ENCODE measurements at places on chromosomes 11 and 22.

DNA sequence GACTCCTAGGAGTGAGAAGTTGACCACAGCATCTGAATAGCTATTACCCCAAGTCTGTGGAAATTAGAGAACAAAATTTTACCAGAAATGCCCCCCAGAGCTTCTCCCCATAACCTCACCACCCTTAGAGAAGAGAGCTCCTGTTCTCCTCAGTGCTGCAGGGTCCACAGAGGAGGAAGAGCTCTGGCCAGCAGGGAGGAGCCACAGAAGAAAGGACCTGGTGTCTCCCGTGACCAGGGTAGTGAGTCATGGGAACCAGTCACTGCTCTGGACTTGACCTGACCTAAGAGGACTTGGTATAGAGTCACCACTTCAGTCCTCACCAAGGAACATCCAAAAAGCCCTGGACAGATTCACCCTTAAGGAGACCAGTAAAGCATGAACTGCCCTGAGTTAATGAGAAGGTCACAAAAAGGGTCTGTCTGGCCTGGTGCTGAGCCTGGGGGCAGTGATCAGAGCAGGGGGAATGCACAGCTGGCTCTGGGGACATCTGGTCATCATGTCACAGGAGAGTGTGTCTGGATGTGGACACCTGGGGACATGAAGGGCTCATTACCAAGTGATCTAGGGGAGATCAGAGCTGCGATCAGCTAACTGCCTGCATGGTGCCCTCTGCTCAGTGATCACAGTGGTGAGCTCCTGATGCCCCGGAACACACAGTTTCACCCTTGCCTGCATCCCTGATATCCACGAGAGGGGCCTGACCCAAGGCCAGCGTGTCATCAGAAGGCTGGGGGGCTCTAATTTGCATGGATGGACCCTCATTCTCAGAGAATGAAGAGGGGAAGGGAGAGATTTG, 103.3 kb upstream of the TOP3B start:
- DNase-seq, result no peak

DNA sequence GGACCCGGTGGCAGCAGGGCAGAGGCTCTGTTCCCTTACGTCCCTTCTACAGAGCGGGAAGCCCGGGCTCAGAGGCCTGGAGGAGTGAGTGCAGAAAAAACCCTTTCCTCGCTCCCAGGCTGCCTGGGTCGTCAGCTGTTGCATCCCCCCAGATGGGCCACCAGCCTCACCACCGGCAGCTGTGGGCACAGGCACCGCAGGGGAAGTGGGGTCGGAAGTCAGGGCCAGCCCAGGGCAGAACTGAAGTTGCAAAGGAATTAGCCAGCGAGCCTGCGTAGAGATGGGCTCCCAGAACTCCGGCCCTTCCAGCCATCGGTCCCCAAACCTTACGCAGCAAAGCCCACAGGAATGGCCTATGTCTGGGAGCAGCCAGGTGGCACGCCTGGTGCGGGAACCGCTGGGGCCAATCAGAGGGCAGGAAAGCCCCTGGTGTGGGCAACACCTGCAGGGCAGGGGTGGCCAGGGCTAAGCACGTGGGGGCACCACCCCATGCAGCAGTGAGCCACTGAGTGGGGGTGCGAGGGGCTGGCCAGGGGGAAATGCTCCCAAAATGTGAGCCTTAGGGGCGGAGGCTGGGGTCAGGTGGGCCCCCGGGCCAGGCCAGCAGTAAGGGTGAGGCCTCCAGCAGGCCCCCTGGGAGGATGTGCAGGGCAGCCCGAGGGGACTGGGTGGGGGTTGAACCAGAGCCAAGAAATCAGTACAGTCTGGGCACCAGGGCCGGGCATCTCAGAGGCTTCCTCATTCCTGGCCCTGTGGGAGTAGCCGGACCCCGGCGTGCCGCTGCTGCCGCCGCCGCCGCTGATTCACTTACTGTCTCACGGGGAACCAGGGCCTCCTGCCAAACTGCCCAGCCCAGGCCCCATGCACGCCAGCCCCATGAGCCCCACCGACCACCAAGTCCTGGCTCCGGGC, 58.2 kb downstream of the WNT7B start:
- DNase-seq, result no peak

DNA sequence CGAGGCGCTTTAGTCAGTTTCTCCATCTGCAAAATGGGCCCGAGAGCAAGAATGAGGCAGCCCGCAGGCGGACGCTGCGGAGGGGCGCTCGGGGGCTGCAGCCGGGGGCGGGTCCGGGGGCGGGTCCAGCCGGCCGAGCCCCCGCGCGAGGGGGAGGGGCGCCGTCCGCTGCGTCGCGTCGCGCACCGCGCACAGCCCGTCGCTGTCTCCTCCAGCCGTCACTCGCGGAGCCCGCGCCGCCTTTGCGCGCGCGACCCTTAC, 282 bp downstream of the PC start:
- no peak for DNase-seq

DNA sequence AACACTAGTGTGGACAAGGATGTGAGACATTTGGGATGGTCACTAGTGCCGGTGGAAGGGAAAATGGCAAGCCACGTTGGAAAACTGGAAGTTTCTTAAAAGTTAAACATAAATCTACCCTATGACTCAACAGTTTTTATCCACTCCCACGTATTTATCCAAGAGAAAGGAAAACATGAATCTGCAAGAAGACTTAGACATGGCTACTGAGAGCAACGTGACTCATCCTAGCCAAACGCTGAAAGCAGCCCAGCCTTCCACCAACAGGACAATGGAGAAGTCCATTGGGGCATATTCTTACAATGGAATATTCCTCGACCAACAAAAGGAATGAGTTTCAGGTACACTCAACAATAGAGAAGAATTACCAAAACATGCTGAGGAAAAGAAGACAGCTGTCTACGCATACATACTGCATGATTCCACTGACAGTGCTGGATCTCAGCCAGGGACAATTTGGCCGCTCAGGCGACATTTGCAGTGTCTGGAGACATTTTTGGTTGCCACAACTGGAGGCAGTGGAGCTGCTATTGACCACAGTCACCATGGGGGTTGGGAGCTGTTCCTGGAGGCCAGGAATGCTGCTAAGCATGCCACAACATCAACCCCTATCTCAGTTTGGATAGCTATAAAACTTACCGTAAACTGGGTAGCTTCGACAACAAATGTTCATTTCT, 21.2 kb downstream of the SYT13 start:
- no peak for DNase-seq

GRCh38 chr11:16945671-16946469, 68.3 kb downstream of the PLEKHA7 start:
- DNase-seq, result peak; percentile 60

DNA sequence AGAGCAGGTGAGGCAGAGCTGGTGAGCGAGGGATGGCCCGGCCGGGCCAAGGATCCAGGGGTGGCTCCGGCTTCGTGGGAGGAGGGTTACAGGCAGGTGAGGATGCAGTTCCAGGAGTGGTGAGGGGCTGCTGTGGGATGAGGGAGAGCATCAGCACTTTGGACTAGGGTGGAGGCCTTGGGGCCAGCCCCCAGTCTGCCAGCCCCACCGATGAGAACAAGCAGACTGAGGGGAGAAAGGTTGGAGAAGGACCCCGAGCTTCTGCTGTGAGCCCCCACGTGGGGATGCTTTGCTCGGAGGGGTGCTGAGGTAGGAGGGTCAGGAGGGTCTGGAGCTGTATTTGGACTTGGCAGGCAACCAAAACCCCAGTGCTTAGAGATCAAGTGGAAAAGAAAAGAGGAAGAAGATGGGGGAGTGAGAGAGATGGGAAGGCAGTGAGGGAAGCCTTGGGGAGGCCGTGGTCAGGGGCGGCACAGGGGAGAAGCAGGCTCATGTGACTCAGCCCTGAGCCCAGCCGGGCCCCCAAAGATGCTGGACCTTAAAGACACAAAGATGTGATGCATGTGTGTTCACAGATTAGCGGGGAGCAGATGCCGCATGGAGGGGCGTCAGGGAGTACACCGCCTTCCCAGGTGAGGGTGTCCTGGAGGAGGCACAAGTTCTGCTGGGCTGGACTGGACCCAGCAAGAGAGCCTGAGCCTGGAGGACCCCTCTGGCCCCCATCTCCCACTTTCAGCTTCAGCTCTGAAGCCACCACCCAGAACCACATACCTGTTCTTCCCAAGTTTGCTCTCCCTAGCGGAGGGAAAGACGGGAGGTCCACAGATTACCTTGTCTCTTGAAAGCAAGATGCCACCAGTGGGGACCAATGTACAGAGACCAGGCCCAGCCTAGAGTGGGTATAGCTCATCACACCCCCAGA, 91.3 kb downstream of the CDKN1C start:
- DNase-seq, result no peak

Measured in activated CD4-positive, alpha-beta T cell treated with anti-CD3 and anti-CD28 coated beads, Interleukin-2, amount 50 U/mL, for 16 hours (primary cell).